Foreskin fibroblast (primary cell): ENCODE measurements at places on chromosomes 2 and 18.

GRCh38 chr2:5725794-5726463 lies 33.7 kb downstream of the SOX11 start:
- DNase-seq, result no peak

- no peak for DNase-seq
Observed at GRCh38 chr2:120599656-120600055, 136.0 kb upstream of the GLI2 start.

GRCh38 chr2:186592137-186592875 lies 2.5 kb downstream of the ITGAV start:
- DNase-seq, result no peak

DNA sequence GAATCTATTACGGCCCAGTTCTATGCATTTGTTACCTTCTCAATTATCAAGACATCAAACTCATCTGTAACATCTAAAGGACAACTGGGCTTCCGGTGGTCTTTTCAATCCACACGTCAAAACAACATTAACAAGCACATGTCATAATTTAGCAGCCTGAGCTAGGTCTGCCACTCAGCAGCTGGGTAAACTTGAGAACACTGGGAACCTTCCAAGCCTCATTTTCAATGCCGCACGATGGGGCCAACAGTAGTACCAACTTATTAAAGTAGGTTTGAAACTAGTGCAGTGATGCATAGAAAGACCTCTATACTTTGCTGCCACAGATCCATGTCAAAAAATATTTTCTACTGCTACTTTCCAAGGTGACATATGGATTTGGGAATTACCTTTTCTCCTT lies 60.4 kb downstream of the COL4A4 start:
- no peak for DNase-seq

DNA sequence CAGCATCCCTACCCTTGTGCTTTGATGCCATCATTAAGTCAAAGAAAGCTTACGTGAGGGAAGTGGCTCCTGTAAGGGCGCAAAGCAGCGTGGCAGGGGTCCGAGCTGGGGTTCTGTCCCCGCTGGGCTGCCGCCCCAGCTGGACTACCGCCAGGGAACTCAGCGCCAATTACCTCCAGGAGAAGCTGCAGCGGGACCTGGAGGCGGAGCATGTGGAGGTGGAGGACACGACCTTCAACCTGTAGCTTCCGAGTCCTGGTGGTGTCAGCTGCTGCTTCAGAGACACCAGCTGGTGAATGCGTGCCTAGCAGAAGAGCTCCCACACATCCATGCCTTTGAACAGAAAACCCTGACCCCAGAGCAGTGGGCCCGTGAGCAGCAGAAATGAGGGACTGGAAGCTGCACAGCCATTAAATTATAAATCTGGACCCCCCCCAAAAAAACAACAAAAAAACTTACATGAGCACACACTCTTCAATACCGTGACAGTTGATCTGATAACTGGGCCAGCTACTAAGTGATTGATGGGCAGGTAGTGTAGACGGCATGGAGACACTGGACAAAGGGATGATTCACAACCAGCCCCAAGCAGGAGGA lies 20.1 kb upstream of the YES1 start:
- DNase-seq, result no peak

- no peak for DNase-seq
Observed at GRCh38 chr2:138919120-138919747, 139.0 kb upstream of the NXPH2 start.

GRCh38 chr2:141515931-141516330 lies 614.9 kb downstream of the LRP1B start:
- DNase-seq, result no peak

- DNase-seq, result no peak
Observed at GRCh38 chr2:139260052-139260430, 479.9 kb upstream of the NXPH2 start.
